ENCODE measurements at places on chromosomes 2 and 18. TPM values are rescaled to one million over a fixed set of nuclear protein-coding genes. Genes with fewer than 3 reads are reported as not detected.

DNA sequence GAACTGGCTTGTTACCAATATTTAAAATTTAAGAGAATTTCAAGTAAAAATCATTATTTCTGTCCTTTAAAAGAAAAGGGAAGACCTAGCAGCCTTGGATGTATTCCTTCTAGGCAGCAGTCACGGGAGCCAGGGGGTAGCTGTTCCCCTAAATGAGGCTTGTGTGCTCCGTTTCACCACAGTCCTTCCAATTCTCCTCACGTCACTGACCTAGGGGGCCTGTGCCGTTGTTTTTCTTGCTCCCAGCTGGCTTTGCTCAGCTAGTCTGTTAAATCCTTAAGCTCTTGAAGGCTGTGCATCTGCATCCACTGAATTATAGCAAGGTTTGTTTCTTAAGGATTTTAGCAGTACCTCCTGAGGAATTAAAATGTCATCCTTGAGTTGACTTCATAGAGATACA, 9.9 kb downstream of the KLHL23 start:
- DNase-seq, result no peak

- no peak for DNase-seq
Measured at GRCh38 chr2:218266316-218266979, 3.5 kb downstream of the AAMP start.

GRCh38 chr2:216070195-216070594, 11.4 kb downstream of the PECR start:
- no peak for DNase-seq

SMIM21 gene
- not detected for total RNA-seq

IGFBP5 gene
- not detected for total RNA-seq

TUBA3E gene
- total RNA-seq, result not detected

All from OCI-LY7 (cell line).